ENCODE measurements at places on chromosomes 3 and 15.

- DNase-seq, result no peak
These were observed 31.9 kb downstream of the ROBO2 start for GRCh38 chr3:77071809-77072208.

GRCh38 chr15:62999923-63000561 is 42.5 kb upstream of the TPM1 start:
- no peak for DNase-seq

- no peak for DNase-seq
These were observed 22.8 kb upstream of the TKT start for GRCh38 chr3:53278667-53279066.

GRCh38 chr3:36538136-36538749 is 157.9 kb downstream of the STAC start:
- DNase-seq, result no peak

DNA sequence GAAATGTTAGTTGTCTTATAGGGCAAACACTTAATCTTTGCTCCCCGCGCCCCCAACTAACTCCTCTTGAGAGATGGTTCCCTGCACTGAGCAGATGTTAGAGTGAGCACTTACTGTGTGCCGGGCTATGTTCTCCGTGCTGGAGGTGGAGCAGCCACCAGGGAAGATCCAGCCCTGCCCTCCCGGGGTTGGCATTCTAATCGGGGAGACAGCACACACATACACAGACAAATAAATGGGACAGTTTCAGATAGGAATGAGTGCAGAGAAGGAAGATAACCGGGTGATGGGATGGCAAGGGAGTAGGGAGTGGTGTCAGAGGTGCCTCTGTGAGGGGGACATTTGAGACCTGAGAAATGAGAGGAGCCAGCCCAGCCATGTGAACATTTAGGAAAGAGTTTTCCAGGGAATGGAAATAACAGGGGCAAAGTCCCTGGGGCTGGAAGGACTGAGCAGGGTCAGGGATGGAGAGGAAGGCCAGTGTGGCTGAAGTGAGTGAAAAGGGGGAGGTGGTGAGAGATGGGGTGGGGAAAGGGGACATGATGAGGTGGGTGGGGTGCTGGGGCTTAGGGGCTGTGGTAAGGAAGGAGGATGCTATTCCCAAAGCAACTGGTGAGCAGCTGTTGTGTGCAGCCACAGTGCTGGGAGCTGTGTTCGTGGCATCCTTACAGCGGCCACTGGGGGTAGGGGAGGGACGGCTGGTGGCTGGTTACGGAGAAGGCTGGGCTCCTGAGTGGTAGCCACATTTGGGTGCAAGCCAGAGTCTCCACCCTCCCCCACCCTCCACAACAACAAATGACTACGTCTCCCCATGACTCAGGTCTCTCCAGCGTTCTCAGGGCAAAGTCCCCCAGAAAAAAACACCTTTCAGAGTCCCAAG is 15.4 kb upstream of the FGD5 start:
- DNase-seq, result no peak

- no peak for DNase-seq
These were observed 25.5 kb downstream of the PGPEP1L start for GRCh38 chr15:98981851-98982722.

DNA sequence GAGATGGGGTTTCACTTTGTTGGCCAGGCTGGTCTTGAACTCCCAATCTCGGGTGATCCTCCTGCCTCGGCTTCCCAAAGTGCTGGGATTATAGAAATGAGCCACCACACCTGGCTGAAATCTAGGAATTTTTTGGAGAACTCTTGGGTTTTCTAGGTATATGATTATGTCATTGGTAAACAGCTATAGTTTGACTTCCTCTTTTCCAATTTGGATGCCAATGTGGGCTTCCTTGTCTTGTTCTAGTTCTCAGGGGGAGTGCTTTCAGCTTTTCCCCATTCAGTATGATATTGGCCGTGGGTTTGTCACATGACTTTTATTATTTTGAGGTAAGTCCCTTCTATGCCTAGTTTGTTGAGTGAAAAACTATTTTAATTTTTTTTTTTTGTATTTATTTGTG is 17.9 kb downstream of the KCNMB3 start:
- no peak for DNase-seq

DNA sequence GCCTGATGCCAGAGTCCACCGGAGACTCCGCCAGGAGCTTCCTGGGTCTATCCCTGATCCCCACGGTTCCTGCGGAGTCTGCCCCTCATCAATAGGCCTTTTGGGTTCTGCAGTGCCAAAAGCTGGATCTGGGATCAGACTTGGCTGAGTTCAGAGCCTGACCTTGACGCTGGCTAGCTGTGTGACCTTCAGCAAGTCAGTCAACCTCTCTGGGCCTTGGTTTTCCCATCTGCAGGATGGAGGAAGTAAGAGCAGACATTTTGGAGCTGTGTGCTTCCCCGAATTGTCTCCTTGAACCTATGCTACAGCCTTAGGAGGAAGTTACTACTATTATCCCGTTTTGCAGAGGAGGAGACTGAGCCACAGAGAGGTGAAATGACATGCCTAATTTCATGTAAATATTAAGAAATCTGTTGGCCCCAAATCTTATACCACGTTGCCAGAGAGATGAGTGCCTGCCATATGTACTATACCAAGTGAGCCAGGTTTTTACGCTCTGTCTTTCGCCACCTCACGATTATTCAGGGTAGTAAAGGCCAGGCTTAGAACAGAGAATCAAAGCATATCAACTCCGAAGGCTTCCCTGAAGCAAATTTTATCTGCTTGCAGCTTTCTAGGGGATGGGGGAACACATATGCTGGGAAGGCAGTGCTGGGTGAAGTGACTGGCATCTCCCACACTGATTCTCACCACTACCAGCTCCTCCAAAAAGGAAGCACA is 112.5 kb downstream of the SRGAP3 start:
- DNase-seq, result no peak

DNA sequence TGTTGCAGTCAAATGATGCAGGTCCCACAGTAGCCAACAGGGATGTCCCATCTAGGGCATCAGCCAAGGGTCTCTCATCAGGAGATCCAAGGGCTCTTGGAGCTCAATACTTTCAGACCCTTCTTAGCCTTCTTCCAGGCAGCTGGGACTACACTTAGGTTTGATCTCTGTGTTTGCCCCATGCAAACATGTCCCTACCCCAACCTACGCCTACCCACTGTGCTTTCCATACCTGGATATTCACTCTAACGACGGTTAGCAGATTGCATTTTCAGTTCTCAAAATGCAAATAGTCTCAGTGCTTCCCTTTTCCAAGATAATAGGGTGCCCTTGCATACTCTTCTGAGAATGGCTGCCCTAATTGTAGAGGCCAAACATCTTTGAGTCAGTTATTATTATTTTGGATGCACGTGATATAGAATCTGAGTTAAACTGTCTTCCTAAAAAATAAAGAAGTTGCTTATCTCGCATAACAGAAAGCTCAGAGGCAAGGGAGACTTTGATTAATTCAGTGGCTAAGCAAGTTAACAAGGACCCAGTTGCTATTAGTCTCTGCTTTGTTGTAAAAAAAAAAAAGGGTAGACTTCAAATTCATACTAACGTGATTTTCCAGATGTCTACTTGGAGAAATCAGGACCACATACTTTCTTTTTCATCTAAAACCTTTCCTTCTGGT is 1.0 kb upstream of the CEP70 start:
- no peak for DNase-seq

- no peak for DNase-seq
These were observed 72.7 kb downstream of the HMG20A start for GRCh38 chr15:77493324-77493907.

- no peak for DNase-seq
These were observed 81.7 kb downstream of the WNT5A start for GRCh38 chr3:55405436-55405835.

GRCh38 chr3:15631426-15632211 is 30.1 kb downstream of the BTD start:
- no peak for DNase-seq

DNA sequence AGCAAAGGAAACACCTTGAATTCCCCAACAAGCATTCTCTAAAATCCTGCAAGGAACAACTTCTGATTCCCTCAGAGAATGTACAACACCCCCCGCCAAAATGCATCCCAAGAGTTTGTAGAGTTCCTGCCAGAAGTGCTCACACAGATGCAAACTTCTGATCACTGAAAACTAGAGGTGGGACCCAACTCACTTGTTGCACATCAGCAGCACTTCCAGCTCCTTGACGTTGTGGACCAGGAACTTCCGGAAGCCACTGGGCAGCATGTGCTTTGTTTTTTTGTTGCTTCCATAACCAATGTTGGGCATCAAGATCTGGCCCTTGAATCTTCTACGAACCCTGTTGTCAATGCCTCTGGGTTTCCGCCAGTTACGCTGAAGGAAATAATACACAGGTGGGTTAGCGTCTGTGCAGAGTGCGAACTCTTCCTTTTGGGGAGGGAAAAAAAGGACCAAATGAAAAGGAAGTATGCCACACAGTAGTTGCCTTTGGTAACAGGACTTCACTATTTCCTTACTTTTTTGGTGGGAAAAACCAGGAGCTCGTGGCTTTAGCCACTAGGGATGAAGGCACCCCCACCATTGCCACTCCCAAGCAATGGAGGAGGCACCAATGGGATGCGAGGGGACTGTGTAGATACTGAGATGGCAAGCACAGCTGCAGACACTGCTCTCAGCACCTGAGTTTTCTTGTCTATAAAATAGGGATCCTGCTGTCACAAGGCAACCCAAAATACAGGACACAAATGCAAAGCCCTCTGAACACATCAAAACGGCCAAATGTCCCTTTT is 2.0 kb downstream of the RPL32 start:
- no peak for DNase-seq

- no peak for DNase-seq
These were observed 17.0 kb downstream of the HRG start for GRCh38 chr3:186682812-186683211.

DNA sequence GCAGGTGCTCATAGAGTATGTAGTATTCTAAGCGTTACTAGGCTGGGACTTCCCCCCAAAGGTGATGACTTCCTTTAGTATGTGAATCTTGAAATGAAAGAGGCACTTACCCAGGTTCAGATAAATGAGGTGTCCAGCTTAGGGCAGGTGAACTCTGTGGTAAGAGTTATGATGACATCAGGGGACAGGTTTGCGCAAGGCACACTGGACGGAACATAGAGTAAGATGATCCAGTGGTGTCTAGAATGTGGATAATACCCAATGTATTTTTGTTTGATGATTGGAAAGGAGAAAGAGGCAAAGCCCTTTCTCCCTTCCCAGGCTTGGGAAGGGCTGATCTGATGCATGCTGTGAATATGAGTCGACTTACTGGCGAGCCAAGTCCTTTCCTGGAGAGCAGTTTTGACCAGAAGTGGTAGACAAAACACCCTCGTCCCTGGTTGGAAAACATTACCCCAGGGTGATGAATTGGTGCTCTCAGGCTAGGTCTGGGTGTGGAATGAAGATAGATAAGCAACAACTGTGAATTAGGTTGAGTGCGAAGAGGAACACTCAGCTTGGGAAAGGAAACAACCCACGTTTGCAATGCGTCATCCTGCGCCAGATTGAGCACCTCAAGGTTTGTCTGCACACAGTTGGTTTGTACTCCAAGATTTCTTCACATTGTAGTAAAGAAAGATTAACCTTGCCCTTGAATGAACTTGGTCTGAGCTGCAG is 124.2 kb downstream of the GHSR start:
- no peak for DNase-seq

Data from stimulated activated CD4-positive, alpha-beta T cell treated with anti-CD3 and anti-CD28 coated beads, Interleukin-1b, Interleukin-23, amount 100 ng/mL, for 1 hour (primary cell).